ENCODE measurements at places on chromosomes 11 and 22.
A peak's percentile ranks its signal among the peaks of the same experiment; 100 is the strongest.

DNA sequence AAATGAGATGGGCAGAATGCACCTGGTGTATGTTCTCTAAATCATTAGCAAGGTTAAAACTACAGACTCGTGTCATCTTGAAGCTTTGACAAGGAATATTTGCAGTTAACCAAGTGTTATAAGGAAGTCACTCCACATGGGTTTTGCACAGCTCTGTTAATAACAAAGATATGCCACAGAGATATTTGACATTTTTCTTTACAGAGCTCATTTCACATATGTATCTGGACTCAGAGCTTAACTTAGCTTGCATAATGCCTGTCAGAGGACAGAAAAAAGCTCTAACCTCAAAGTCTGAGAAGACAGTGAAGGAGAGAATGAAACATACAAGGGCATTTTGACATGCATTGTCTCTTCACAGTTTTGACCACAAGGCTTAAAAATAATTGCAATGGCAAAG is 105.5 kb downstream of the C11orf87 start:
- DNase-seq = no peak

- no peak for DNase-seq
Observed at GRCh38 chr22:49646876-49647275, 180.8 kb downstream of the BRD1 start.

DNA sequence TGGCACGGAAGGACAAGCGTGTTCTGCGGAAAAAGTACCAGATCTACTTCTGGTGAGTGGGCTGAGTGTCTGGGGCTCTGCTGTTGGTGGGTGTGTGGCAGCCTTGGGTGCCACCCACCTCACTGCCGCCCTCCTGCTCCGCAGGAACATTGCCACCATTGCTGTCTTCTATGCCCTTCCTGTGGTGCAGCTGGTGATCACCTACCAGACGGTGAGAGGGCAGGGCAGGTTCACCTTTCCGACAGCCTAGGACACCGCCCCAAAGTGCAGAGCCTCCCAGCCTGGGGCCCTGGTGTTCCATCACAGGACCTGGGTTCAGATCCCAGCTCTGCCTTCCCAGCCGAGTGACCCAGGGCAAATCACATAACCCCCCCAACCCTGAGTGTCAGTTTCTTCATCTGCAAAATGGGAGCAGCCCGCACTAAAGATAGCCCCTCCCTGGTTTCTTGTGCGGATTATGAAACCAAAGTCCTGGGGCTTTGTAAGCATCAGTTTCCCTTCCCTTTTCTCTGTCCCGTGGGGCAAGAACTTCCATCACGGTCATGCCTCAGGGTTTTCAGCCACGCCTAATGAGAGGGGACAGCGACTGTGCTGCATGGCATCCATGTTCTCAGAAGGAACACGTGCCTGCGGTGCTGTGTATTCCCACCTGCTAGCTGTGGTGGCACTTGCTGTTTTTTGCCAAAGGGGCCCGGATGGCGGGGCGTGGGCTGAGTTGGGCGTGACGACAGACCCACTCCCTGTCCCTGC is 9.8 kb upstream of the TAGLN start:
- peak; percentile 19 for DNase-seq

- DNase-seq = no peak
Observed at GRCh38 chr11:128840783-128841182, 26.3 kb downstream of the KCNJ1 start.

- no peak for DNase-seq
Observed at GRCh38 chr11:69509381-69509780, 27.9 kb downstream of the LINC01488 start.

GRCh38 chr11:59176330-59176729 is 4.4 kb downstream of the DTX4 start:
- no peak for DNase-seq

DNA sequence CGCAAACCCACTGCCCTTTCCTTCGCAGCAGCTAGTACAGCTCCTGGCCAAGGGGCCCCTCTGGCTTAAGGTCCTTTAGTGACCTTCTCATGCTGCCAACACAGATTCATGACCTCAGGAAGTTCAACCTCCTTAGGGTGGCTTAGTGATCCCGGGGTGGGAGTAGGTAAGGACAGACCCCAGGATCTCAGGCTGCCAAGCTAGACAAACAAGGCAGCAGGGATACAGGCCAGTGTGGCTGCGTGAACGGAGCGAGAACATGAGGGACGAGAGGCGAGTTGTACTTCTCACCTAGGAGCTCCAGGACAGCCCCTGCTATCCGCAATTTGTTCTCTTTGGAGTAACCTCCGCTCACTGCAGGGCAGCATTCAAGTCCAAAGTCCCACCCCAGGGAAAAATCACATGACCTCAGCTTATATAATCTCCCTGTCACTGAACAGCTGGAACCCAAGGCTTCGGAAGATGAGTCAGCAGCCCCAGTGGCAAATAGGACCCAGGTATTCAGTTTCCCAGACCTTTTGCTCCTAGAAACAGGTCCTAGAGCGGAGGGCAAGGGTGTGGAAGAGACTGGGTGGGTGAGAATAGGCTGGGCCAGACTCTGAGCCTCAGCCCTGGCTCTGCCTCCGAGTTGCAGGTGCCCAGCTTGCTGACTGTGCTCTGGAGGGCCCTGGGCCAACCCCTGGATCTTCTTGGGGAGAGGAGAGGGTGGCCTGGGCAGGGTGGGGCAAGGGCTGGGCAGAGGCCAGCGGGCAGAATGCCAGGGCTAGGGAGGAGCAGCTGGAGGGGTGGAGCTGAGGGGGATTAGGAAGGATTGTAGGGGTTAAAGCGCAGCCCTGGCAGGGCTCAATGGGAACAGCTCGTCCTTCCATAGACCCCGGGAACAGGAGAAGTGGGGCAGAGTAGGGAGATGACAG is 13.1 kb downstream of the USP2 start:
- no peak for DNase-seq

GRCh38 chr22:49678842-49679170 is 148.9 kb downstream of the BRD1 start:
- DNase-seq = no peak

DNA sequence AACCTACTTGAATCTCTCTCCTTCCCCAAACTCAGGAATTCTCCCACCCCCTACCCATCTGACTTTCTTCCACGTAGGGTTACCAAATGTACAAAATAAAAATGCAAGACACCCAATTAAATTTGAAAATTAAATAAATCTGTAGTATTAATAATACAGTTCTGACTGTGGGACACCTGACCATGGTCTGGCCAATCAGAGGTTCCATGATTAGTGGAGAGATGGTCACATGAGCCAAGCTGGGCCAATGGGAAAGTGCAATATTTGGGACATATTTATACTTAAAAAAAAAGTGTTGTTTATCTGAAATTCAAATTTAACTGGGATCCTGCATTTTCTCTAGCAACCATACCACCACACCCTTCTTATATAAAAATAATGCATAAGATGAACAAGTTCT is 29.8 kb upstream of the ASPHD2 start:
- no peak for DNase-seq

GRCh38 chr22:26740253-26740652 is 82.9 kb downstream of the MIAT start:
- DNase-seq = no peak

GRCh38 chr11:326842-327580 is 6.4 kb upstream of the IFITM3 start:
- no peak for DNase-seq

- DNase-seq = no peak
Observed at GRCh38 chr11:86192519-86193257, 51.9 kb upstream of the EED start.

GRCh38 chr22:32887324-32887980 is 85.9 kb downstream of the TIMP3 start:
- DNase-seq = no peak

DNA sequence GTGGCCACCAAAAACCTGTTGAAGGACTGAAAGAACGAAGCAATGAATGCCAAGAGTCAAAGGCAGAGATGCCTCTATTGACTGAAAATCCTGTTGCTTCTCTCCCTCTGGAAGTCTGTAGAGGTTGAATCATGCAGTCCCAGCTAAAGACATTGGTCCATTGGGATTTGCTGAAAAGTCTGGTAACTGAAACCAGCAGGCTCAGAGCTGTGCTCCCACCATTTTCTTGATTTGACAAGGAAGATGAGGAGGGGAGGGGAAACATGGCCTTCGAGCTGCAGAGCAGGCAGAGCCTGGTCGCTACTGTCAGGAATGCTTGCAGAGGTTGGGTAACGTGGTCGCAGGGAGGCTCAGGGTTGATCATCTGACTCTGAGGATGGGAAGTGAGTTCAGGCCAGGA is 72.8 kb upstream of the CSNK2A3 start:
- no peak for DNase-seq

Data from esophagus squamous epithelium (tissue), 5 donors.